ENCODE measurements at places on chromosomes 13 and 19. TPM values are rescaled to one million over a fixed set of nuclear protein-coding genes. Genes with fewer than 3 reads are reported as not detected.
A peak's percentile ranks its signal among the peaks of the same experiment; 100 is the strongest.

TBXA2R gene
- 1.7 TPM for total RNA-seq

KLK15 gene
- total RNA-seq, result not detected

MED4 gene
- 47.1 TPM for total RNA-seq

YJEFN3 gene
- total RNA-seq, result 2.5 TPM

MAST1 gene
- total RNA-seq, result 1.2 TPM

LYPD3 gene
- 247 TPM for total RNA-seq

DNA sequence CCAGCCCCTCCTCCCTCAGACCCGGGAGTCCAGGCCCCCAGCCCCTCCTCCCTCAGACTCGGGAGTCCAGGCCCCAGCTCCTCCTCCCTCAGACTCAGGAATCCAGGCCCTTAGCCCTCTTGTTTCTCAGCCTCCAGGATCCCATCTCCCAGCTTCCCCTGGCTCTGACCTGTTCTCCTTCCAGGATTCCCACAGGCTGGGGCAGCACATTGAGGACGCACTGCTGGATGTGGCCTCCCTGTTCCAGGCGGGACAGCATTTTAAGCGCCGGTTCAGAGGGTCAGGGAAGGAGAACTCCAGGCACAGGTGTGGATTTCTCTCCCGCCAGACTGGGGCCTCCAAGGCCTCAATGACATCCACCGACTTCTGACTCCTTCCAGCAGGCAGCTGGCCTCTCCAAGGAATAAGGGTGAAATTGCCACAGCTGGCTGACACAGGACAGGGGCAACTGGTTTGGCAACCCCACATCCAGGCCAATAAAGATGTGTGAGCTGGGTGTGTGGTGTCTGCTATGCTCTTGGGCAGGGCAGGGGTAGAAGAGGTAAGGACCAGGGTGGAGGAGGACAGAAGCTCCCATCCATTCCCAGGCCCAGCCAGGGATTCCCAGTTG is 22.4 kb downstream of the CPT1C start:
- no peaks in the 10 kb centered on the region for H3K36me3 ChIP-seq
- no peaks in the 10 kb centered on the region for H3K27me3 ChIP-seq
- DNase-seq, result no peak
- H3K27ac ChIP-seq, result no peak overlapping the region

DNA sequence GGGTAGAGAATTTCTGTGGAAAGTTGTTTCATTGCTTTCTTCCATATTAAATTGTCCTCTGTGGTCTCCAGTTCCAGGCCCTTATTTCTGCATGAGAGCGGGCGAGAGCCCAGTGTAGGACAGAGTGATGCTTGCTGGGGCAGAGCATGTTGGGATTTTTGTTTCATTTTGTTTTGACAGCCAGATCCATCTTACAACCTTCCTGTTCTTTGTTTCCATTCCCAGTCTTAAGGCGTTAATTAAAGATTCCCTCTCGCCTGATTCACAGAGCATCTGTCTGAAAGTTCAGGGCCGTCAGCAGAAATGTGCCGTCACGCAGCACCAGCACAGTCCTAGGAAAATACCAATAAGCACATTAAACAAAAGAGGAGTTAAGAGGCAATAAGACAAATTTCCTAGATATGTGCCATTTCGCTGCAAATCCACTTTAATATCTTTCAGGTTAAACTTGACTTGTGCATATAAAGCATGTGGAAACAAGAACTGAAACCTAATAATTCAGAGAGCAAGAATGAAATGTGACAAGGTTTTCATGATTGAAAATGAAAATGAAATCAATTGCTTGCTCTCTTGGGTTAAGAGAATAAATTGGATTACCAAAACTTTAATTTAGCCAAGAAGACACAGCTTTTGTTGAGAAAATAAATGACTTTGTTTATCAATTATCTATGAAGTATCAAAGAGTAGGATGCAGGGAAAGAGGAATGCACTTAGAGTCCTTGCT is 210.7 kb upstream of the SLC10A2 start:
- H3K27me3 ChIP-seq, result no peaks in the 10 kb centered on the region
- no peaks in the 10 kb centered on the region for H3K4me1 ChIP-seq
- no peak overlapping the region for H3K4me3 ChIP-seq
- DNase-seq, result no peak
- H3K27ac ChIP-seq, result no peak overlapping the region
- no peaks in the 10 kb centered on the region for H3K36me3 ChIP-seq

DNA sequence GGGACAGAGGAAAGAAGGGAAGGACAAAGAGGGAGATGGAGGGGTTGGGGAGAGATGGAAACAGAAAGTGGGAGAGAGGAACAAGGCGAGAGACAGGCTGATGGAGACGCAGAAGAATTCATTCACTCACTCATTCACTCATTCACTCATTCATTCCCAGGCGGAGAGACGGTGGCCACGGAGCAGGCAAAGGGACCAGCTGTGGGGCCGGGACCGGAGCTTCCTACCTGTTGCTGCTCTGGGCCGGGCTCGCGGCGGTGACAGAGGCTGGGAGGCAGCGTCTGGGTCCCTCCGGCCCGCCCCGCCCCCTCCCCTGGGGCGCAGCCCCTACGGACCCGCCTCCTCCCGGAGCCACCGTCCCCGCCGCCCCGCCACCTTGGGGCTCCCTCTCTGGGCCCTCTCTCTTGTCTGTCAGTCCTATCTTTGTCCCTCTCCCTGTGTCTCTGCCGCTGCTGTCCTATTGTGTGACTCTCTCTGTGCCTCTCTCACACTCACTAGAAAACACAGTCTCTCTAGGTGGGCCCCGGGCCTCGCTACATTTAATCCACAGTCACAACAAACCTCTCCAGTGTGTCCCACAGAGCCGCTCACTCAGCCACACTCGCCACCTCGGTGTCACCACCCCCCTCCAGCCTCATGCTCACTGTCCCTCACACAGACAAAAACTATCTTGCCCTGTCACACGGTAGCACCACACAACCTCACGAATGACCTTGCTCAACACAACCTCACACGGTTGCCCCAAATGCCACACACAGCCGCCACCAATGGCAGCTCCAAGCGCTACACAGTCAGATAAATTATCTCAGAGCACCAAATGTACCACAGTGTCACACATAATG is at the start of gene GNG8:
Gene GNG8, minus strand, starts transcription at position 283 of the 842 bp plus-strand sequence. CDS start 1,520 bp downstream, outside the sequence.
- no peaks in the 10 kb centered on the region for H3K27me3 ChIP-seq
- H3K4me3 ChIP-seq, result peak within 1 kb of the TSS; percentile 39
- H3K36me3 ChIP-seq, result no peaks in the 10 kb centered on the region

DNA sequence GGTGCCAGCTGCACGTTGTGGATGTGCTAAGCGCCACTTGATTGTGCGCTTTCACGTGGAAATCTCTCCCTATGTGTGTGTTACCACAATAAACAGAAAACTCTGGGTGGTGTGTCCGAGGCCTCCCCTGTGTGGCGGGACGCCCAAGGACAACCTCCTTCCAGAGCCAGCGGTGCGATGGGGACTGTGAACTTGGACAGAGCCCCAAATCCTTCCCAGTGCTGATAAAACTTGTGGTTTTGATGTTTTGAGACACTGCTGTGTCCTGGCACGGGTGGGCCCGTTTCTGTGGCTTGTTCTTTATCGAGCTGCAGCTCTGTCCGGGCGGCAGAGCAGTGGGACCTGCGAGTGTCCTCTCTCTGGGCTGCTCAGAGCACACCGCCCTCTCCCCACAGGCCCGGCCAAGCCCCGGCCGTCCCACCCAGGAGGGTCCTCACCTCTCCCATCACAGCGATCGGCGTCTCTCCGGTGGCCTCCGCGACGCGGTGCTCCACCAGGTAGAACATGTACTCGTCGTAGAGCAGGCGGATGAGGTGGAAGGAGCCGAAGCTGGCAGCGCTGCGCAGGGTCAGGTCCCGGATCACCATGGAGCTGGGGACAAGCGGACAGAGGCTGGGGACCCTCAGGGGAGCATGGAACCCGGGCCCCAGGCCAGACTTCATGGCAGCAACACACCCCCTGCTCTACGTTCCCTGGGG is 18.8 kb upstream of the RANBP3 start:
- no peak overlapping the region for H3K27ac ChIP-seq
- no peak overlapping the region for H3K4me3 ChIP-seq
- H3K27me3 ChIP-seq, result no peaks in the 10 kb centered on the region
- DNase-seq, result no peak

- no peaks in the 10 kb centered on the region for H3K4me1 ChIP-seq
- no peaks in the 10 kb centered on the region for H3K36me3 ChIP-seq
- H3K27ac ChIP-seq, result no peak overlapping the region
- H3K4me3 ChIP-seq, result no peak overlapping the region
- no peak for DNase-seq
Observed at GRCh38 chr13:45353895-45354294, 12.9 kb upstream of the TPT1 start.

- H3K4me1 ChIP-seq, result no peaks in the 10 kb centered on the region
- H3K4me3 ChIP-seq, result no peak overlapping the region
- no peak overlapping the region for H3K27ac ChIP-seq
- no peaks in the 10 kb centered on the region for H3K27me3 ChIP-seq
- no peaks in the 10 kb centered on the region for H3K36me3 ChIP-seq
Observed at GRCh38 chr13:113630296-113630695, 27.7 kb downstream of the ATP4B start.

- no peaks in the 10 kb centered on the region for H3K27me3 ChIP-seq
- H3K4me3 ChIP-seq, result no peak overlapping the region
- H3K27ac ChIP-seq, result no peak overlapping the region
- H3K4me1 ChIP-seq, result no peaks in the 10 kb centered on the region
- DNase-seq, result no peak
- H3K36me3 ChIP-seq, result no peaks in the 10 kb centered on the region
Observed at GRCh38 chr19:51749979-51750378, 1.7 kb downstream of the FPR1 start.

- no peak overlapping the region for H3K4me3 ChIP-seq
- no peaks in the 10 kb centered on the region for H3K36me3 ChIP-seq
- no peaks in the 10 kb centered on the region for H3K27me3 ChIP-seq
- H3K27ac ChIP-seq, result no peak overlapping the region
- DNase-seq, result no peak
Observed at GRCh38 chr19:50255115-50255514, 51.7 kb downstream of the MYH14 start.

- no peaks in the 10 kb centered on the region for H3K36me3 ChIP-seq
- no peak overlapping the region for H3K4me3 ChIP-seq
- H3K27me3 ChIP-seq, result no peaks in the 10 kb centered on the region
- no peaks in the 10 kb centered on the region for H3K4me1 ChIP-seq
- H3K27ac ChIP-seq, result no peak overlapping the region
Observed at GRCh38 chr13:84917252-84917878, 881.9 kb downstream of the SLITRK6 start.

DNA sequence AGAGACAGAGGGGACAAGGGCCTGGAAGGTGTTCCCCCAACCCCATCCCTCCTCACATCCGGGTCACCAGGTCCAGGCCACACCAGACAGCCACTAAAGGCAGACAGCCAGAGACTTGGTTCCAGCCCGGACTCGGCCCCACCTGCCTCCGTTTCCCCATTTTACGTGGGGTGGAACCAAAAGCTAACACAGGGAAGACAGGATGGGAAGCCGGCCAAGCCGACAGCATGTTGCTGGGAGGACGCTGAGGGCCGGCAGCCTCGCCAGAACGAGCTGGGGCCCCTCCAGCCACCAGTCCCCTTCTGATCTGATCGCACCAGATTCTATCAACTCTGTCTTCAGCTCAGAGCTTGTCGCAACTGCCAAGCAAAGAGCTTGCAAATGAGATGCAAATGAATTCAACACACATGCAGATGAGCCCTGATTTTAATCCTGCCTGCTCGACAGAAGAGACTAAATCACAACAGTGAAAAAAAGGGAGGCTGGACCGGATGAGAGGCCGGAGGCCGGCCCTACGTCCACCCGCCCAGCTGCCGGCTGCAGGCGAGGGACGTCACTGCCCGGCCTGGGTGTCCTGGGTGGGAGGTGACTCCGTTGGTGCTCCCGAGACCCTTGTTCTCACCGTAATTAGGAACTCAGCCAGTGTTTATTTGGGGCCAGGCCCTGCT is 17.5 kb upstream of the SHC2 start:
- no peak overlapping the region for H3K4me3 ChIP-seq
- DNase-seq, result no peak
- H3K36me3 ChIP-seq, result no peaks in the 10 kb centered on the region
- H3K27ac ChIP-seq, result no peak overlapping the region
- no peaks in the 10 kb centered on the region for H3K27me3 ChIP-seq

DNA sequence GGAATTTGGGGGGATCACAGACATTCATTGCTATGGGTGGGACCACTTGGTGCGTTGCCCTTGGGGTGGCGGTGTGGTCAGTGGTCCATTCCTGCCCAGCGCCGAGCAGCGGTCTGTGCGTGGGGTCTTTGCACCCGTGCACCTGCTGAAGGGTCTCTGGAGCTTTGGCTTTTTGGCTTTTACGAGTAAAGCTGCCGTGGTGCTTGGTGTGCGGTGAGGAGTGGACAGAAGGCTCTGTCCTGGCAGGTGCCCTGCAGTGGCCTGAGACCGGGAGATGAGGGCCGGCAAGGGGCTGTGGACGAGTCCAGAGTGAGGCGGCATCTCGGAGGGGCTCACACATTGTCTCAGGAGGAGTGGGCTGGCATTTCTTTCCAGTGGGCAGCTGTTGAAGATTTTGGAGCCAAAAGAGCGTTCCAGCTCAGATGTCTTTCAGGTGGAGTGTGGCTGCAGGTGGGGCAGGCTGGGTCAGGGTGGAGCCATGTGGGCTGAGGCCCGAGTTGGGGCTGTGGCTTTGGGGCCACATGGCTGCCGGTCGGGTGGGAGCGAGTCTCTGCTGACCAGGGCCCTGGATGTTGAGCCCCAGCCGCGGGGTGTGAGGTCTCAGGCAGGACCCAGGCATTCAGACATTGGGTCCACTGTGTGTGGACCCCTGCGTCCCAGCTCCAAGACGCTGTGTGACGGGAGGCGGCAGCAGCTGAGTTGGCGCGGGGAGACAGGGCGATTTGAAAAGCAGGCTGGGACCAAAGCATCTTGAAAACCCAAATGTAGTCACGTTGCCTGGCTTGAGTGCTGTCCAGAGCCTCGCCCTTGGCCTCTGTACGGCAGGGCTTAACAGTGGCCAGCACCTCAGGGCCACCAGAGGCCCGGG is 11.7 kb downstream of the GNA11 start:
- H3K27ac ChIP-seq, result no peak overlapping the region
- no peaks in the 10 kb centered on the region for H3K36me3 ChIP-seq
- no peak overlapping the region for H3K4me3 ChIP-seq

DNA sequence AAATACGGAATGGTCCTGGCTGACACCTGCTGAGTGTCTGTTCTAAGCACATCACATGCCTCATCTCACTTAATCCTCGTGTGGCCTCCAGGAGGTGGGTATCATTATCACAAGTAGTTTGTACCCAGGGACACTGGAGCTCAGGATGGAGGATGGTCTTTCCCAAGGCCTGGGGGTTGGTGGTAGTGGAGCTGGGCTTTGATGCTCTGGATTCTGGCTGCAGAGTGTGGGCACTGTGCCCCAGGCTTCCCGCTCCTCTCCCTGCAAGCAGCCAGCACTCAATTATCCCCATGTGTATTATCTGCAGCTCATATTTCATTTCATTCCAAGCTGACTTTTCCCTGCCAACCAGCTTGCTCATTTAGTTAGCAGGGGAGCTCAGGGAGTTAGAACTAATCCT is 52.1 kb downstream of the SIAH3 start:
- DNase-seq, result no peak
- no peaks in the 10 kb centered on the region for H3K27me3 ChIP-seq
- no peaks in the 10 kb centered on the region for H3K4me1 ChIP-seq
- no peaks in the 10 kb centered on the region for H3K36me3 ChIP-seq
- no peak overlapping the region for H3K27ac ChIP-seq

DNA sequence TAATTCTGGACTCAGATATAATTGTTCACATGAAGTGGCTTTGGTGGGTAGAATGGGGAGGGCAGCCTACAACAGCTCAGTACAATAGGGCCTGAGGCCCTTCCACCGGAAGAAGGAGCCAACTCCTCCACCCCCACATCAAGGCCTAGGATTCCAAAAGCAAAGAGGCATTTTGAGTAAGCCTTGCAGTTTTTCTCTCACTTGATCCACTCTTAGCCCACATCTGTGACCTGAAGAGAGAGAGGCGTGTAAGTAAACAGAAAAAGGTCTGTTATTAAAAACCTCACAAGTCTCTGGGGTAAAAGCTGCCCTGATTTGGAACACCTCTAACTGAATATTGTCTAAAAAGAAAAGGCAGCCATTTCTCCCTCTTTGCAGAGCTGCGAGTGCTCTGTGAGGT is 214.1 kb upstream of the KL start:
- H3K4me3 ChIP-seq, result no peak overlapping the region
- H3K27me3 ChIP-seq, result no peaks in the 10 kb centered on the region
- no peaks in the 10 kb centered on the region for H3K4me1 ChIP-seq
- no peaks in the 10 kb centered on the region for H3K36me3 ChIP-seq
- DNase-seq, result no peak
